ENCODE measurements at places on chromosomes 5 and 9.

DNA sequence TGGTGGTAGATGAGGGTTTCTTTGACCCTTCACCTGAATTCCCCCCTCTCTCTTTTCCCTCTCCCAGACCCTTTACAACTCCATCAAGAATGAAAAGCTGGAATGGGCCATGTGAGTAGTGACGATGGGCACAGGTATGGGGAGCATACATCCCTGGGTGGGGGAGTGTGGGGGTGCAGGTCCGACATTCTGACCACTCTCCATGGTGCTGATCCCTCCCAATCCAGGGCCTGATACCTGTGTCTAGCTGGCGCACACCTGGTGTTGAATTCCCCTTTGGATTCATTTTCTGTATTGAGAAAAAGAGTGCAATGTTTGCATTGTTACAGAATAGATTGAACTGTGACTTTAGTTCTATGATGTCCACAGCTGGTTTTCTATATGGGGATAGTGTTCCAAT lies 40.0 kb downstream of the PSD2 start:
- DNase-seq: no peak

DNA sequence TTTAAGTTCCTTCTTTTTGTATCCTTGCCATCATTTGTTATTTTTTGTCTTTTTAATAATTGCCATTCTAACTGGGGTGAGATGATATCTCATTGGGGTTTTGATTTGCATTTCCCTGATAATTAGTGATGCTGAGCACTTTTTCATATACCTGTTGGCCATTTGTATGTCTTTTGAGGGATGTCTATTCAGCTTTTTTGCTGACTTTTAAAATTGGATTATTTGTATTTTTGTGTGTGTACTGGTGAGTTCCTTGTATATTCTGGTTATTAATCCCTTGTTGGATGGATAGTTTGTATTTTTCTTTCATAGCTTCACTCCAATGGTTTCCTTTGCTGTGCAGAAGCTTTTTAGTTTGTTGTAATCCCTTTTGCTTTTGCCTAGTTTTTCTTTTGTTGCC lies 19.1 kb downstream of the RCL1 start:
- DNase-seq: no peak

- no peak for DNase-seq
These were observed 1.1 kb downstream of the MVB12B start for GRCh38 chr9:126327714-126328185.

DNA sequence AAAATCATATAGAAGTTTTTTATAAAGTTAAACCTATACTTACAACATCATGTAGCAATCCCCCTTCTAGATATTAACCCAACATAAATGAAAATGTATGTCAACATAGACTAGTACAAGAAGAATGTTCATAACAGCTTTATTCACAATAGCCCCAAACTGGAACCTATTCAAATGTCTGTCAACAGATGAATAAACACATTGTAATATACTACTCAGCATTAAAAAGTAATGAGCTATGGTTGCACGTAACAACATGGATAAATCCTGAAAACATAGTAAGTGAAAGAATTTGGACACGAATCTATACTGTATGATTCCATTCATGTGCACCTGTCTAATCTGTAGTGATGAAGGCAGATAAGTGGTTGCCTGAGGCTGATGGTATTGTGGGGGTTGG lies 73.9 kb downstream of the CSNK1G3 start:
- peak; percentile 43 for DNase-seq

DNA sequence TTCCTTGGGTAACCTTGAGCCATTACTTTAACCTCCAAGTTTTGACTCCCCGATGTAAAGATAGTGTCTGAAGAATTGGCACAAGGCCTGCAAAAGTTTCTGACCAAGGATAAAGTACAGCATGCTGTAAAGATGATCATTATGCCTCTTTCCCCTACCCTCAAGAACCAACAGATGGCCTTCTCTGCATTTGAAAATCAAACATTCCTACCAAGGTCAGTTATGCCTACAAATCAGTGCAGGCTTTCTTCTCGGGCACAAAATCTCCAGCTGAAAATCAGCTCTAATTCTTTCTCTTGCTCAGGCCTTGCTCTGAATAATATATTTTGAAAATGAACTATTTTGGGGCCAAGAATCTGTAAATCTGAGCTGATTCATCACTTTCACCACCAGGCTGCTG lies 59.7 kb downstream of the PPP2R2B start:
- no peak for DNase-seq

- no peak for DNase-seq
These were observed 389.2 kb upstream of the FTMT start for GRCh38 chr5:121462441-121462840.

GRCh38 chr5:163379298-163380155 lies 57.9 kb upstream of the CCNG1 start:
- DNase-seq: peak; percentile 56

GRCh38 chr5:173970878-173971650 lies 17.9 kb upstream of the C5orf47 start:
- no peak for DNase-seq

GRCh38 chr5:170269579-170269978 lies 28.0 kb downstream of the LCP2 start:
- no peak for DNase-seq

DNA sequence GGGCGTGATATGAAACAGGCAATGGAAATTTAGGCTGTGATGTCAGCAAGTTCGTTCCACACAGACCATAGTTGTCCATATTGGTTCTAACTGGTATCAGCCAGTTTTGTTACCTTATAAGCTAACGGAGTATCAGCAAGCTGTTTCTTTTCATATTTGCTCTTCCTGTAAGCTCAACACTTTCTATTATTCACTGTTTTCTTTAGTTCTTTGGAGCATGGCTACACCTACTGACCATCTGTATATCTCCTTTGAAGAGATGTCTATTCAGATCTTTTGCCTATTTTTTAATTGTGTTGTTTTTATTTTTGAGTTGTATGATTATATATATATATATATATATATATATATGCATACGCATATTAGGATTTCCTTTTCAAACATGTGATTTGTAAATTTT lies 1057.2 kb upstream of the CDH10 start:
- no peak for DNase-seq

DNA sequence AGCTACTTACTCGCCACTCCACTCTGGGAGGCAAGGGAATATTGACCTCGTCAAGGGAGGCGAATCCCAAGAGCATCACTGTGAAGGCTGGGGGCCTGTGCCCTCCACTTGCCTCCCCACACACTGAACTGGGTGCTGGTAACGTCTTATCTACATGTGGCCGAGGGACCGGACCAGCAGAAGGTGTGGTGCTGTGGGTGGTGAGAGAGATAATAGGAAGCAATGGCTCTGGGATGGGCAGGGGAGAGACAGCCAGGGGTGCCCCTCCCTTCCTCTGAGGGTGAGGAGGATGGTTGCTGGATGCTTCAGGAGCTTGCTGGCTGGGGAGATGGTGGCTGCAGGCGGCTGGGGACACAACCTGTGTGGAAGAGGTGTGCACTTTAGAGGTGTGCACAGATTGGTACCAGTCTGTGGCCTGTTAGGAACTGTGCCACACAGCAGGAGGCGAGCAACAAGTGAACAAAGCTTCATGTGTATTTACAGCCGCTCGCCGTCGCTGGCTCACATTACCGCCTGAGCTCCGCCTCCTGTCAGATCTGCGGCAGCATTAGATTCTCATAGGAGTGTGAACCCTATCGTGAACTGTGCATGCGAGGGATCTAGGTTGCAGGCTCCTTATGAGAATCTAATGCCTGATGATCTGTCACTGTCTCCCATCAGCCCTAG lies 100.3 kb downstream of the ENTREP1 start:
- DNase-seq: no peak

- DNase-seq: no peak
These were observed 8.5 kb upstream of the ORM1 start for GRCh38 chr9:114314256-114314867.

GRCh38 chr9:116355153-116355921 lies 201.7 kb downstream of the PAPPA start:
- DNase-seq: no peak

DNA sequence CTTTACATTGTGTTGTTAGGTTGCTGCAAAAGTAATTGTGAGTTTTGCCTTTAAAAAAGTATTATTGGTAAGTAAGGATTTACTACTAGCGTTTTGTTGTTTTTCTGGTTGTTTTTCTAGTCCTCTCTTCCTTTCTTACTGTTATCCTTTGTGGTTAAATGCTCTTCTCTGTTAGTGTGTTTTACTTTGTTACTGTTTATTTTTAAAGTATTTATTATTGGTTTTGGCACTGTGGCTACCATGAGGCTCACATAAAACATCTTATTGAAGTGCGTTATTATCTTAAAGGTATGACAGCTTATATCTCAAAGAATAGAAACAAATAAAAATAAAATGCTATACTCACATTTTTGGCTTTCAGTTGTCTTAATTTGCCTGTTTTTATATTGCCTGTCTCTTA lies 17.6 kb downstream of the DMXL1 start:
- no peak for DNase-seq
